Caco-2 (cell line): ENCODE measurements at places on chromosomes 5 and 9. TPM values are rescaled to one million over a fixed set of nuclear protein-coding genes. Genes with fewer than 3 reads are reported as not detected.

The FBP2 gene
- total RNA-seq = not detected in 2 replicates

The AQP3 gene
- 24.1 and 24.8 TPM in 2 replicates for total RNA-seq

The RASGRF2 gene
- total RNA-seq = 23.1 and 23.5 TPM in 2 replicates

DNA sequence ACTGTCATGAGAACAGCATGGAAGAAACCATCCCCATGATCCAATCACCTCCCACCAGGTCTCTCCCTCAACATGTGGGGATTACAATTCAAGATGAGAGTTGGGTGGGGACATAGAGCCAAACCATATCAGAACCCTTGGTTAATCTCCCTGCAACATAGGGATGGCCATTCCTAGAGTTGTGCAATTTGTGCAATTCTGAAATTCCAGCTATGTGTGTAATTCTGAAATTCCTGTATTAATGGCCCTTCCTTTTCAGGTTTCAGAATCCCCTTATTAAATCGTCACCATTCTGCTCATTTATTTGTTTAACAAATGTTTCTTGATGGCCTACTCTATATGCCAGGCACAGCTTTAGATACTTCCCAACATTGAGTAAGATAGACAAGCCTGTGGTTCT lies 282.6 kb downstream of the SMARCA2 start:
- DNase-seq = no peak

DNA sequence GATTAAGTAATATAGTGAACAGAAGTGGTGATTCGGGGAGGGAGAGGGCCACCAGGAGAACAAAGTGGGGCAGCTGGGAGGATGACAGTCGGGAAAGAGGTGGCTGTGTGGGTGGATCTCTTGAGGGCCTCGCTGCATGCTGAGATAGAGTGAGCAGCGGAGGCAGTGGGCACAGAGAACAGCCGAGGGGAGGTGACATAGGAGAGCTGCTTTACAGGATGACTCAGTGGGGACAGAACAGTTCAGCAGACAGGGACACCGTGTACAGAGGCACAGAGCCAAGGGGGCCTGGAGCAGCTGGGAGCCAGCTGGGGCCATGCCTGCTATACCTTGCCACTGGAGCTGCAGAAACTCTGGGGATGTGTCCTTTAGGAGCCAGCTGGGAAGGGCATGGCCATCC lies 273.9 kb downstream of the GADD45G start:
- DNase-seq = no peak

DNA sequence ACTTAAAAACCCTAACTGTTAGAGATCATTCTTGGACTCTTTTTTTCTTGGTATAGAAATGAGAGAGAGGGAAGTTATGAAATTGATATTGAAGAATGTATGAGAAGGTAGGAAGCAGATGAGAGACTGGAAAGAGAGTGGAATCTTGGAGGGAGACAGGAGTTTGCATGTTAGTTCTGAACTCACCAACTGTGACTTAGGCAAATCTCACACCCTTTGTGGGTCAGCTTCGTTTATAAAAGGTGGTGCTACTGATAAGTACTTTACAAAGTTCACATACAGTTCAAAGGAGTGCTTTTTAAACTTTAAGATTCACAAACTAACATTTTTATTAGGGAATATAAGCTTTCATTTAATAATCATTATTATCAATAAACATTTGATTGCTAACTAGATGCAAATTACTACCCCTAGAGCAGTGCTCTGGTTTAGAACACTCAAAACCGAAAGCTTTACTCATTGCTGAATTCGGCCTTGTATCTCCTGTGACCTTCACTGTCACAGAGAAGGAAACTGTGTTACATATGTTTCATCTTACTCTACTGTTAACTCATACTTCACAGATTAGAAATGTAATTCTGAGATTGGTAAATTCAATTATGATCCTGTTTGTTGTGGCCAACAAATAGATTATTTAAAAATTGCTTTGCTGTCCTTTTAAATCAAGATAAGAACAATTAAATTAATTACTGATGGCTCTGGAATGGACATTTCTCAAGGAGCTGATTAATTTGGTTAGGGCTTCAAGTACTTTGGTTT lies 143.2 kb downstream of the RMI1 start:
- DNase-seq = no peak

DNA sequence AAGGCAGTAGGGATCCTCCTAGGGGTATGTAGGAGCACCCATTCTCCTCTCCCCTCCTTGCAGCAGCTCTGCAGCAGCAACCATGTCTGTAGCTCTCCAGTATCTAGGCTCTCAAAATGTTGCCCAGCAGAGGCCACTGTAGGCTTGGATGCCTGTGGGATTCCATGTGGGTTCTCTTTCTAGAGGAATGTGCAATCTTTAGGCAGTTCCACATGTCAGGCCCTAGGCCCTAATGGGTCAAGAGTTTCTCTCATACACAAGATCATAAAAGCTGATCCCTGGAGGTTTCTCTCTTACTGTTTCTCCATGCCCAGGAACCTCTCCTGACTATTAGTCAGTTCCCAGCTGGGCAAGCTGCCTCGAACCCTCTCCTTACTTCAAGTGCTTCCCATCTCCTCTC lies 215.8 kb downstream of the FRMD3 start:
- no peak for DNase-seq

- no peak for DNase-seq
Observed at GRCh38 chr9:109258481-109259302, 62.2 kb downstream of the EPB41L4B start.
